ENCODE measurements at places on chromosomes 2 and 18.

- DNase-seq = no peak
Measured at GRCh38 chr18:55280503-55280902, 307.5 kb downstream of the TCF4 start.

- DNase-seq = no peak
Measured at GRCh38 chr18:21063011-21063410, 48.6 kb downstream of the ROCK1 start.

DNA sequence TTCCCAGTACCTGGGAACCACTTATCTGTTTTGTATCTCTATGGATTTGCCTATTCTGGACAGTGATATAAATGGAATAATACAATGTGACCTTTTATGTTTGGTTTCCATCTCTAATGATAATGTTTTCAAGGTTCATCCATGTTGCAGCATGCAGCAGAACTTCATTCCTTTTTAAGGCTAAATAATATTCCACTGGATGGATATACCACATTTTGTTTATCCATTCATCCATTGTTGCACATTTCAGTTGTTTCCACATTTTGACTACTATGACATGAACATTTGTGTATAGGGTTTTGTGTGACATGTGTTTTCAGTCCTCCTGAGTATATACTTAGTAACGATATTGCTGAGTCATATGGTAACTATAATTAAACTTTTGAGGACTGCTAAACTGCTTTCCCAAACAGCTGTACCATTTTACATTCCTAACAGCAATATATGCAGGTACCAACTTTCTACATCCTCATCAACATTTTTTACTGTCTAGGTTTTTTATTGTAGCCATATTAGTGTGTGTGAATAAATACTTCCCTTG lies 17.7 kb upstream of the MARCHF7 start:
- DNase-seq = no peak

DNA sequence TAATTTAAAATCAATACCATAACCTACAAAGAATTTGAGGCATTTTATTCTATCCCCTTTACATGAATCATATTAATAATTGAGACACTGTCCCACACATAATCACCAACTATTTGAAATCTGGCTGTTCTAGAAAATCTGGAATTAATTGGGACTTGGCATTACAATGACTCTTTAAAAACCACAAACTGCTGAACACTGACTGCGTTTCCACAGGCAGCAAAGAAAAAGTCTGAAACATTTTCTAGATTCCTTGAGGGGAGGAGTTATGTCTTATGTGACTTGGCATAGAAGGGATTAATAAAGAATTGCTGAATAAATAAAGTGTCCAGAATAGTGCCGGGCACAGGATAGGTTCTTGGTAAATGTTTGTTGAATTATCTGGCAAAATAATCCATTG lies 61.4 kb downstream of the GPR39 start:
- DNase-seq = no peak

DNA sequence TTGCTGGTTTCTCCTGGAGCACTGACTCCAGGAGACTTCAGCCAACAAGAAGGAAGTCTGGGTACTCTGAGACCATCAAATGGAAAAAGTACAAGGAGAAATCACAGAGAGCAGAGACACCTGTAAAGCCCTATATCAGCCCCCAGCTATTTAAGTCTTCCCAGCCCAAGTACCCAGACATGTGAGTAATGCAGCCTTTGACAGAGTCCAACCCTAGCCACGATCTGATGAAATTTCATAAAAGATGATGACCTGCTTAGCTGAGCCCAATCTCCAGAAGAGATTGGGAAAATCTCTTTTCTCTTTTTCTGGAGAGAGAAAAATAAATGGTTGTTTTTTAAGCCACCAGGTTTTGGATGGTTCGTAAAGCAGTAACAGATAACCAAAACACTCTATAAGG lies 196.6 kb downstream of the NBAS start:
- no peak for DNase-seq

Data from activated CD4-positive, alpha-beta T cell treated with anti-CD3 and anti-CD28 coated beads, Interleukin-2, amount 10 ng/mL, durations not matched to agents 24 days and 14 days (primary cell).